Head of caudate nucleus (tissue), 42 donors: ENCODE measurements at places on chromosomes 7 and 10.

GRCh38 chr7:47430422-47430821, 151.5 kb downstream of the TNS3 start:
- no peak for DNase-seq

DNA sequence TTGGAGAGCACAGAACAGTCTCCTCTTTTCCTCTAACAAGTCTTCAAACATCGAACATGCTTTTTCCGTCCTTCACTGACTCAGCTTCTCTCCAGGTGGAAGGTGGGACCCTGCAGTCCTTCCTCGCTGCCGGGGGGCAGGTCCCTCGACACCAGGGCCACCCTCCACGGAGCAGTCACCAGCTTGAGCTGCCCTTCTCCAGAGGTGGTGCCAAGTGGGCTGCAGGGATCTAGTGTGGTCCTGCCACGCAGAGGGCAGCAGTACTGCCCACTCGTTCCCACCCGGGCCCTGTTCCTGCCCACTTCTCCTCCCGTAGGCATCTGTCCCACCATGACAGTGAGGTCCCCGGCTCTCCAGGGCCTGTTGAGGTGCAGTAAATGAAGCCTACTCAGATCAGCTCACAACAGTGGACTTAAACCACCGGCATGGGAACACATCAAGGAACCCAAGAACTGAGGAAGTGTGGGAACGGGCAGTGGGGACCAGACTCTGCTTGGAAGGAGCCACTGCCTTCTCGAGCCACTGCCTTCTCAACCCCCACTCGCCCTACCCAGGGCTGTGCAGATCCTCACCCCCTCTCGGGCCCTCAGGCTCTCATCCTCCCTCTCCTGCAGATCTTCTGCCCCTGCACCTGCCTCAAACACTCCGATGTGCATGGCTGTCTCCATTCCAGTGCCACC, 153.9 kb downstream of the OAT start:
- DNase-seq = no peak

DNA sequence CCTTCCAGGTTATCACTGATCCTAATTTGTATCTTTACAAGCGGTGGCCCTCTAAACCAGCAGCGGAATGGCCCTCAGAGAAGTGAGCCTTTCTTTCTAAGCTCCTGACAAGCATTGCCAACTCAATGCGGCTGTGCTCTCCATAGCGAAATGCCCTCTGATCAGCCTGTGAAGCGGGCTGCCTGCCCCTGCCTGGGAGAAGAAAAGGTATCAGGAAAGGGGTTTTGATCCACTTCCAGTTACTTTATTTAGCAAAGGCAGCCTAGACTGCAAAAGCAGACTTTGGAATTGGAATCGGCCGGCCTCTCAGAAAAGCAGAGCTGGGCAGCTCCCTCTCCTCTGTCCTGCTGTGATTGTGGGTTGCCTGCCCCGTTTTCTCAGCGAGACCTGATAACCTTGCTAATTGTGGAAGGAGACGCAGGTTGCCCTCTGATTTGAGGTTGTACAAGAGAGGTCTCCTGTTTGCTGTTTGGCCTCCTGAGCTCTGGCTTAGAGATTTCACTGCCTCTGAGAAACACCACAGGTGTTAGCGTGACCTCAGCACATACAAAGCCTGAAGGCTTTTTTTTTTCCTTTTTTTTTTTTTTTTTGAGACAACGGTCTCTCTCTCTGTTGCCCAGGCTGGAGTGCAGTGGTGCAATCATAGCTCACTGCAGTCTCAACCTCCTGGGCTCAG, 53.9 kb upstream of the SH2B2 start:
- no peak for DNase-seq

DNA sequence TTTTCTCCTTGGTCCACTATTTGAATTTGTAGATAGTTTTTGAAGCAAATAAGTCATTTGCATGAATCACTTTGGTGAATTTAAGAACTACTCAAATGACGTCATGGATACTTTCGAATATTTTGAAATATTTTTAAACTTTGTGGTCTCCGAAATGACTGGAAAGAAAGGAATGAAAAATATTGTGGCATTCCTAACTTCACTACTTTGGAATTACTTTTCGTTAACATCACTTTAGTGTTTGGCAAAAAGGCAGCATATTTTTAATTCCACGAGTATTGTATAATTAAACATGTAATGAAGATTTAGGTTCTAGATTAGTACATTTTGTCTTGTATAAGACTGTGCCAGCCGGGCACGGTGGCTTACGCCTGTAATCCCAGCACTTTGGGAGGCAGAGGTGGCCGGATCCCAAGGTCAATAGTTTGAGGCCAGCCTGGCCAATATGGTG, 35.3 kb upstream of the ZRANB1 start:
- no peak for DNase-seq

- DNase-seq = no peak
Measured at GRCh38 chr7:132261327-132262159, 314.7 kb downstream of the PLXNA4 start.

GRCh38 chr7:100349757-100350156, 8.2 kb upstream of the PILRB start:
- DNase-seq = no peak

DNA sequence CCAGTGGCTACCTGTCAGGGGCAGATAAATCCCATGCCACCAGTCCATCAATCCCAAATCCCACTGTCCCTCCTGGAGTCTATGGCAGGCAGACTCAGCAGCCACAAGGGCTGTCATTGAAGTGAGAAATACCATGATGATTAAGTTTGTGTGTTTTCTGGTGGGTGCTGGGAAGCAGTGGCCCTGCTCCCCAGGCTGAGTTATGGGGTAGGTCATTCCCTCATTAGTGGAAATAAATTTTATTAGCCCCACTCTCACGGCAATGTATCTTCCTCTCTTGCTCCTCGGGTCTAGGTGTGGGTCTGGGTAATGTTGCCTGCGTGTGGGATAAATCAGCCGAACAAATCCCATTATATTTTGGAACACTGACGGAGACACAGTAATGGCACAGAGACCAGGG, 76.8 kb downstream of the PLXNA4 start:
- DNase-seq = no peak

GRCh38 chr7:134836447-134836846, 57.0 kb downstream of the CALD1 start:
- no peak for DNase-seq

- DNase-seq = no peak
Measured at GRCh38 chr7:4888161-4888560, 4.6 kb upstream of the RADIL start.

- no peak for DNase-seq
Measured at GRCh38 chr7:25963733-25964132, 188.3 kb upstream of the NFE2L3 start.

DNA sequence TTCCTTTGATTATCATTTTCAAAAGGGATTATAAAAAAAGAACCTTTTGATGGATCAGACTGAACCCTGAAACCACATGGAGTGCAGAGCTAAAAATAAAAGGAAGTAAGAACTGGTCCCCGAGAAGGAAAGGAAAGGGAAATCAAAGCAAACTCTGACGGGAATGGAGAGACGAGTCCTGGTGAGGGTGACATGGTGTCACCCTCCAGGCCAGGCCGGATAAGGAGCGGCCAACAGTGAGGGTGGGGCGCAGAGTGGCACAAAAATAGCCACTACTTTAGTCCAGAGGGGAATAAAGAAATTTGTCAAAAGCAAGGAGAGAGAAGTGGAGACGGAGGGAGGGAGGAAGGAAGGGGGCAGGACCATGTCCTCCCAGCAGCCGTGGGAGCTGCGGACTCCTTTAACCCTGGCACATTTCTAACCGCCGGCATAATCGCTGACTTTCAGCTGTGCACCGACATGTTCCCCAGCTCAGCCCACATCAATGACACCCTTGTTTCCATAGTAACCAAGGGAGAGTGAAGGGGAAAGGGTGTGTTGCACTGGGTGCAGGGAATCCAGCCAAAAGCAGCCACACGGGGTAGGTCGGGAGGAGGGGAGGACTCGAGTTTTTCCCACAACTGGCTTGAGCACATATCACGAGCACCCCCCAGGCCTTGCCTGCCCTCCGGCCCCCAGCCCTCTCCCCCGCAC, 29.7 kb downstream of the TRIM8 start:
- peak; percentile 74 for DNase-seq

GRCh38 chr7:99561737-99562051, 3.3 kb downstream of the ZNF655 start:
- no peak for DNase-seq

DNA sequence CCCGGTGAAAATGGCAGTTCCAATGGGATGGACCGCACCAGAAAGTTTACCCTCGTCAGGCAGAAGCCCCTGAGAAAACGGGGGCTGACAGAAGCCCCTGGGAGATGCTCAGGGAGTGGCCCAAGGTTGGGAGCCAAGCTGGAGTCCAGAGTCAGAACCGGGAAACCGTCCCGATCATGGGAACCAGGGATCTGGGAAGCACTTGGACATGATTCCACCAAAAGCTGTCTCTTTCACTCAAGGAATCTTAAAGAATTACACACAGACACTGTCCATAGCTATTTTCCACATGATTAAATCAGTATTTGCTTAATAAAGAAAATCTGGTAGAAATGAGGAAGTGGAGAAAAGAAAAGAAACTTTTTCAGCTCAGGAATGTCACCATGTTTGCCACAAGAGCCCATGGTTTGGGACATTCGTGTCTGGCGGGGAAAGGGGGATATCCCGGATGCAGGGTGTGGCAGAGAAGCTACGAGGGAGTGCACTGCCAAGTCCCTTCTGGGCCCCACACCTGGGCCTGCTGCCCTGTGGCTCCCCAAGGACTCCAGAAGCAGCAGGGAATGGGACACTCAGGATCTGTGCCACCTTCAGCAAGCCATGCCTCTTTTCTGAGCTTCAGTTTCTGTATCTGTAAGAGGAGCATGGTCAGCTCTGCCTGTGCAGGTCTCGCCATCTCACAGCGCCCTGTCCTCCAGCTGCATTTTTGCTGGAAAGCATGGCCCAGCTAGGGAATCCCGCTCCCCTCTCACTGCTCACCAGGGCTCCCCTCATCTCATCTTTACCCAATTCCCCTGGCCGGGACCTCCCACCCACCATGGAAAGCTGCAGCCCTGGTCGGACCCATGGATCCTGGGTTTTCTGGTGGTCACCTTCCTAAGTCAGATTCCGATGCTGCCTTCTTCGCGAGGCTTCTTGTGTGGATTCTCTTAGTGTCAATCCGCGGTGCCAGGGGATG, 225.1 kb upstream of the GRB10 start:
- DNase-seq = no peak

DNA sequence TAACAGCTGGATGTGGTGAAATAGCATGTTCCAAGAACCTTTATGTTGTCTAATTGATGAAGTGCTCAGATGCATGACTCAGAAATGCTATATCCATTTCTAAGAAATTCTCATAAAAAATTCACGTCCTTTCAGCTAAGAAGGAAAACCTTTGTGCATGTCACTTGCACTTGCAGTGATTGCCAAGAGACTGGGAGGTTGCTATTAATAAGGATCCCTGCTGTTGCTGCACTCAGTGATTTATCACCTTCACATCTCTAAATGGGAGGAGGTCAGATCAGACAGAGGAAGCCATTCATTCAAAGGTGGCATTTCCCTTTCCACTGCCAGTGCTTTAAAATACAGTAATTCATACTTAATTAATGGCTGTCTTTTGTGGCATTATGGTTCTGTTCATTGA, 89.5 kb downstream of the THSD7A start:
- DNase-seq = no peak

- no peak for DNase-seq
Measured at GRCh38 chr7:84013616-84014240, 180.9 kb downstream of the SEMA3A start.

- DNase-seq = no peak
Measured at GRCh38 chr10:99533496-99534449, 1.0 kb downstream of the NKX2-3 start.

GRCh38 chr7:4745971-4746919, 29.2 kb upstream of the AP5Z1 start:
- DNase-seq = no peak

DNA sequence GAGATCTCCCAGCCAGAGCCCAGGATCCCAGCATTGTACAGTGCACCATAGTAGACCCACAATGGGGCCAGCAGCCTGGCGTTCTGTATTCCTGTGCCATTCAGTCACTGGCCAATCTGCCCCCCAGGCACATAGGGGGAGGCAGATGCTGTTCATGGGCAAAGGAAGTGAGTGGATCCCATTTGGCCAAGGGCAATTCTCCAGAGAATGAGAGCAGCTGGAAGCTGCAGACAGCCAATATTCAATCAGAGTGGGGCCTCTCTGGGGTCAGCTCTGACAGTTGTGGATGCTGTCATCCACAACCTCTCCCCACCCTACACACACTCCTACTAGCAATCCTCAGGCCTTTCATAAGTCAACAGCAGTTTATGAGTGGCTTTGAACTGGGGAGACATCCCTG, 17.5 kb downstream of the STEAP1B start:
- no peak for DNase-seq
